ENCODE measurements at places on chromosomes 13 and 19.

- DNase-seq, result no peak
Measured at GRCh38 chr13:29507356-29507755, 88.1 kb downstream of the SLC7A1 start.

GRCh38 chr13:27830010-27830409 is 37.7 kb downstream of the GSX1 start:
- peak; percentile 51 for DNase-seq

DNA sequence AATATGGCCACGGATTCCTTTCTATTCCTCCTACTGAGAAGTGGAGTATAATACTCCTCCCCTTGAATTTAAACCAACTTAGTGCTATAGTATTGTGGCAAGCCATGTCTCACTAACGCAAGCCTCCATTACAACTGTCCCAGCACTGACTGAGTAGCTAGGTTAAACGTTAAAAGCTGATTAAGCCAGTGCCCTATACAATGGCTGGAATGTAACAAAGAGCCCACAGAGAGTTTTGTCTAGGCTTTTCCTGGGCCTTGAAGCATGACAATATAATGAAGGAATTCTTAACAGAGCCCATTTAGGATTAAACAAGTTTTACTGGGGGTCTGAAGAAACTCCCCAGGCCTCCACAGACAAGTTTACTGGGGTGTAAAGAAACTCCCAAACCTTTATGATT is 254.5 kb upstream of the DACH1 start:
- DNase-seq, result no peak

DNA sequence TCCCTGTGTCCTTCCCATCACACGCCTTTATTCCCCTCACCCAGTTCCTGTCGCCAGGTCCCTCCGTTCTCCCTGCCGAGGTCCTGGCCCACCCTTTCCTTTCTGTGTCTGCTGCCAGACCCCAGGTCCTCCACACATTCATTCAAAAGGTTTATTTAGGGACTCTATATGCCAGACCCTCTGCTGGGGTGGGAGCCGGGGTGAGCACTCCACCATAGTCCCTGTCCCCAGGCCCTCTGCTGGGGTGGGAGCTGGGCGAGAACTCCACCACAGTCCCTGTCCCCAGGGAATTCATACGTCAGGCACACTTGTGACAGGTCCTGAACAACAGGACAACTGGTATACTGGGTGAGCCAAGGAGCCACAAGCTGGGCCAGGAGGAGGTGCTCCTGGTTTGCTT is 34.4 kb upstream of the TUBGCP3 start:
- no peak for DNase-seq

GRCh38 chr19:19865750-19866610 is at the start of gene ZNF253:
TSS of gene ZNF253 (plus strand) at chr19:19865882. CDS start at chr19:19865997, 115 bp downstream.
- peak; percentile 94 for DNase-seq

DNA sequence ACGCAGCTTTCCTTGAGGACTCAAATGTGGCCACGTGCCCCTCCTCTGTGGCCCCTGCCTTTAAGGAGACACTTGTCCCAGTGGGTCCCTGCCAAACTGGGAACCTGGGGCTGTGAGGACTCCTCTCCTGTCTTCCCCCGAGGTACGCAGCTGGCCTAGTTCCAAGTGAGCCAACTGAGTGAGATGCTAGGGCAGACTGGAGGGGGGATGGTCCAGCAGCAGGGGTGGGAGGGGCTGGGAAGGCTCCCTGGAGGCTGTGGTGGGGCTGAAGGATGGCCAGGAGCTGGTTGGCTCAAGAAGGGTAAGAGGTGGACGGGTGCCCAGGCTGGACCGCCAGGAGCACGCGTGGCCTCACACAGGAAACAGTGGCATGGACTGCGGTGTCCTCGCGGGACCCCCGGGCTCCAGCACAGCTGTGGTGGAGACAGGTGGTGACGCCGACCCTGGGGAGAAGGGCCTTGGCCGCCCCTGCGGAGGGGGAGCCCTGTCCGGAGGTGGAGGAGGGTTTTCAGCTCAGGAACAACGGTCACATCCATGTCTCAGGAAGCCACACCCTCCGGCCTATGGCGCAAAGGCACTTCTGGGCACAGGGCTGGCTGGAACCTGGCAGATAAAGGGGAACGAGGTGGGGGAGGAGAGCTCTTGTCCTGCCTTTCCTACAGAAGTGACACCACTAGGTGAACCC is 45.8 kb downstream of the MLLT1 start:
- no peak for DNase-seq

DNA sequence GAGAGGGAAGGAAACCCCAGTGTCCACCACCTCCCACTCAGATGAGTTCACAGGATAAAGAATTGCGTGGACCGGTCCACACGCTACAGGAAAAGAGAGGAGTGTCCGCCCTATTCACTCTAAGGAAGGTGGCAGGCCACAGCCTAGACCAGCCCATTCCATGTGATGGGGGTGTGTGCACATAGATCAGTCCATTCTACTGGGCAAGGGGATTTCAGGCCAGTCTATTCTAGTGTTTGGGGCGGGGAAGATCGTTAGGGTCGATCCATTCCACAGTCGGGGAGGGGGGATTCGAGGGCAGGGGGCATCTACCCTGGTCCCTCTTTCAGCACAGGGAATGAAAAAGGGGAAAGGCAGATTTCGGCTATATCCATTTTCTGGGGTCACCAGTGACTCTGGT is 7.8 kb downstream of the FIZ1 start:
- no peak for DNase-seq

GRCh38 chr19:41352609-41353465 is 885 bp downstream of the TGFB1 start:
- peak; percentile 77 for DNase-seq

GRCh38 chr13:84812078-84812477 is 929.8 kb upstream of the SLITRK1 start:
- DNase-seq, result no peak

DNA sequence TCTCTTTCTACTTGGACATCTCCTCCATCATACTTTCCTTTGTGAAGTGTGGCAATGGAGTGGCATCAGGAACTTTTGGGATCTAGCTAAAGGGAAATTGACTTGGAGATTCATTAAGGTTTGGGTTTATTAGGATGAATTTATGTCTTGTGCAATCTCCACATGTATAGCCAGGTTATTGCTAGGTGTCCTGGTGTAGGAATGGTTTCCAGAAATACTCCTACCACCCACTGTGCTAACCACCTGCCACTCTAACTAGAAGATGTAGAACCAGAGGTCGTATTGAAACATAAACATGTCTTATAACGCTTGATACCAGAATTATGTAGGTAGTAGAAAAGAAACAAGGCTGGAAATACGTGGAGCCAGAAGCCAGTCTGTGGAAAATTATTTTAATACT is 38.1 kb upstream of the MED4 start:
- no peak for DNase-seq

DNA sequence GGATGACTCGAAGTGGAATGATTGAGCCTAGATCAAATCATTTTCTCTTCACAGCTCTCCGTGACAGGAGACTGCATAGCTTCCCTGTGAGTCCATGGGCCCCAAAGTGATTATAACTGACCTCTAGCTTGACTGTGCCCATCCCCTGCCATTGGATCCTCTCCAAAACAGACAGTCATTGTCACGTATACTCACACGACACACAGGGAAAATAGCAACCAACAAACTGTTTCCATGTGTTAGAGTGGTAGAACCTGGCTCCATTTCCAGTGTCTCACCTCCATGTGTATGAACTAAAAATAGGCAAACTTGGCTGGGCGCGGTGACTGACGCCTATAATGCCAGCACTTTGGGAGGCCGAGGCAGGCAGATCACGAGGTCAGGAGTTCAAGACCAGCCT is 48.8 kb upstream of the NPAS1 start:
- no peak for DNase-seq

All from CD4-positive, alpha-beta T cell treated with Interleukin-15 for 4 hours (primary cell).